ENCODE measurements at places on chromosomes 13 and 19.

GRCh38 chr13:73231471-73231870 lies 172.7 kb downstream of the KLF5 start:
- no peak for DNase-seq

DNA sequence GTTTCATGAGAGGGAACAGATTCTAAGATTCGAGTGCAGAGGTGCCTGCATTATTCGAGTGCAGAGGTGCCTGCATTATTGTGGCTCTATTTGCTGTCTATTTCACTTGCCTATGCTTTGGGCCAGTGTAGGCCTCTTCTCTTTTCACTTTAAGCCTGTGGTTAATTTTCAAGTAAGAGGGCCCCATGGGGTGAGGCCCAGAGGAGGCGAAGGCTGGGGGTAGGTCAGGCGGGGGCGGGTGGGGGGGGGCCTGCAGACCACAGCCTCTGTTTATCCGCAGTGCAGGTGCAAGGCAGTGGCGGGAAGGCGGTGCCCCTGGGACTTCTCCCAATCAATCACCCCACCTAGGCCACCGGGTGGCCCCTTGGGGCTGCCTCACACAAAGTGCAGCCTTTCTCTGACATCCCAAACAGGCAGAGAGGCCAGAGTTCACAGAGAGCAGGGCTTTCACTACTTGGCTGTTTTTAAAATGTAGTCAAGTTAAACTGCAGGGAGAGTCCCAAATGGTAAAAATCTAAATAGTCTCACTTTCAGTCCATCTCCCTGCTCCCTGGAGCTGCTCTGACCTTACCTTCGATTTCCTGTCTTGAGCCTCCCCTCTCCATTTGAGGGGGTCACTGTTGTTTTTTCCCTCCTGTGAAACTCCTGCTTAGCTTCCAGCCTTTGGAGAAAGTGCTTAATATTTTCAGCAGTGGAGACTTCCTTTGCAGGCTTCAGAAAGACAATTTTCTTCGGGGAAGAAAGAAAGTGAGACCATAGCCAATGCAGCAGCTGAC lies 249.0 kb downstream of the DLEU7 start:
- no peak for DNase-seq

- DNase-seq: peak; percentile 75
Measured at GRCh38 chr19:48588670-48589401, 17.7 kb upstream of the SPACA4 start.

DNA sequence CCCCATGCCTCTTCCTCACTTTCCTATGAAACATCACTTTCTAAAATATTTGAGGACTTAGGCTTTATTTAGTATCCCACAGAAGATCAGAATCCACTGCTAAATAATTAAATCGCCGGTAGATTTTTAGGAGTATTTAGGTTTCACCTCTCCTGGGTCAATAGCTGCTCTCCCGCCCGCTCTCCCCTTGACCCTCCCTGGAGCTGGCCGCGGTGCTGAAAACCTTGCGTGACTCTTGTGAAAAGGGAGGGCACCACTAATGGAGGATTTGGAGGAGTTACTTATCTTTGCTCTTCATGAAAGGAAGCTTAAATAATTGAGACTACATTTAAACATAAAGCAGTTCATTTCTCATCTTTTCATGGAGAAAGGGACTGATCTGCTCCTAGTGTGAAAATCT lies 14.1 kb downstream of the POU4F1 start:
- DNase-seq: no peak

DNA sequence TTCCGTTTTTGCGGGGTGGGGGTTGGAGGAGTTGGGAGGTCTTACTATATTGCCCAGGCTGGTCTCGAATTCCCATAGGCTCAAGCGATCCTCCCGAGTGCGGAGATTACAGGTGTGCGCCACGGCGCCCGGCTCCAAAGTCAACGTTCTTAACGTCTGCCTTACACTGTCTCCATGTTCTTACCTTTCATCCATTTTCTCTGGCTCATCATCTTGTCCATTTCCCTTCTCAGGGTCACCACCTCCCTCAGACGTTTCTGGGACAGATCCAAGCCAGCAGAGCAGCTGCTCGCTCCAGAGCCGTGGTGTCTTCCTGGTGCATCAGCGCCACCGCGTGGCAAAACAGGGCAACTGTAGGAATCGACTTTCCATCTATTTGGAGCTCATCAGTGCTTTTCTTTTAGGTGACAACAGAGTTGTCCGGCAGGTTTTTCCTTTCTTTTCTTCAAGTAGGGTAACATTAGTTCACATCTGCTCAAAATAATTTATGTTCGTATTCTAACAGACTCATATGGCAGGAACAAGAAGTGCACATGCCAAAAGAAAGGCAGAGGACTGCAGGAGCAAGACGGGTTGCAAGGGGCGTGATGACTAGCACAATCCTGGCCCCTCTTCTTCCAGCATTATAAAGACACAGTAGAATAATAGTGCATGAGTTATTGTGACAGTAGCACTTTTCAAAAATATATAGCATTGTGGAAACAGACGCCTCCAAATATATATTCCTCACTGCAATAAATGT lies 103.1 kb upstream of the ABCC4 start:
- peak; percentile 87 for DNase-seq

DNA sequence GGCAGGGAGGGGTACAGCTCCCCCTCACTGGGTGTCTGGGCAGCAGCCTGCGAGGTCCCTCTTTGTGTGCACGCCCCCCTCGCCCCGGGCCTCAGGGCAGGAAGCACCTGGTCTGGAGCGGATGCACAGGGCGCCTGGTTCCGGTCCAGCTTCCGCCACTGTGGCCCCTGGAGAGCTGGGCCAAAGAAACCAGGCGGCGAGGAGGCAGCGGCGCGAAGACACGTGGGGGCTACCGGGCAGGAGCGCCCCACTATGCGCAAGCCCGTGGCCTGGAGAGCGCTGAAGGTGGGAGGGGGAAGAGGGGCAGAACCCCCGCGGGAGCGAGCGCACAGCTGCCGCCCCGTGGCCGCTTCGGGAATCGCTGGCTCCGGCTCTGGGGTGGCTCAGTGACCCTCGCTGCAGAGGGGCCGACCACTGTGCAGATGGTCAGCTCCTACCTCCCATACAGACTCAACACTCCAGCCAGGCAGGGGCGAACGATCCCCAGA lies 1.7 kb upstream of the LYL1 start:
- peak; percentile 49 for DNase-seq

GRCh38 chr13:54194233-54195024 lies 1165.8 kb downstream of the OLFM4 start:
- DNase-seq: no peak

GRCh38 chr13:35672611-35673010 lies 196.1 kb upstream of the MAB21L1 start:
- DNase-seq: no peak

GRCh38 chr13:75968103-75968838 lies 332.1 kb downstream of the LMO7 start:
- no peak for DNase-seq

- DNase-seq: no peak
Measured at GRCh38 chr19:1157931-1158884, 15.9 kb downstream of the SBNO2 start.

- no peak for DNase-seq
Measured at GRCh38 chr19:3465552-3465951, 14.8 kb downstream of the SMIM24 start.

GRCh38 chr19:46878613-46879375 lies 18.0 kb downstream of the ARHGAP35 start:
- DNase-seq: no peak

- no peak for DNase-seq
Measured at GRCh38 chr19:3966051-3967017, 4.6 kb downstream of the DAPK3 start.

DNA sequence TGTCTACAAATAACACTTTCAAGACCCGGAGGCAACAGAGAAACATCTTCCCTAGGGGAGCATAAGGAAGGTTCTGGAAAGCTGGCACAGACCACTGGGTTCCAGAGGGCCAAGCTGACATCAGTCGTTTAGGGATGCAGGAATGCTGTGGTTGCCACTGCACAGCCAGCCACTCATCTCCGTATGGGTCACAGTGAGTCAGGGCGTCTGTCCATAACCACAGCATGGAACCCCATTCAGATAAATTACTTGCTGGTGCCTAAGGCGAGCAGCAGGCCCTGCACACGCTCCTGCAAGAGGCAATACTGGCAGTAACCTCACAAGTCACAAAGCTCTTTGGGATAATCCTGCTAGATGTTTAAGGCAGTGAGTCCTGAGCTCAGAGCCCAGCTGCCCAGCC lies 140.9 kb upstream of the UBL3 start:
- DNase-seq: no peak

DNA sequence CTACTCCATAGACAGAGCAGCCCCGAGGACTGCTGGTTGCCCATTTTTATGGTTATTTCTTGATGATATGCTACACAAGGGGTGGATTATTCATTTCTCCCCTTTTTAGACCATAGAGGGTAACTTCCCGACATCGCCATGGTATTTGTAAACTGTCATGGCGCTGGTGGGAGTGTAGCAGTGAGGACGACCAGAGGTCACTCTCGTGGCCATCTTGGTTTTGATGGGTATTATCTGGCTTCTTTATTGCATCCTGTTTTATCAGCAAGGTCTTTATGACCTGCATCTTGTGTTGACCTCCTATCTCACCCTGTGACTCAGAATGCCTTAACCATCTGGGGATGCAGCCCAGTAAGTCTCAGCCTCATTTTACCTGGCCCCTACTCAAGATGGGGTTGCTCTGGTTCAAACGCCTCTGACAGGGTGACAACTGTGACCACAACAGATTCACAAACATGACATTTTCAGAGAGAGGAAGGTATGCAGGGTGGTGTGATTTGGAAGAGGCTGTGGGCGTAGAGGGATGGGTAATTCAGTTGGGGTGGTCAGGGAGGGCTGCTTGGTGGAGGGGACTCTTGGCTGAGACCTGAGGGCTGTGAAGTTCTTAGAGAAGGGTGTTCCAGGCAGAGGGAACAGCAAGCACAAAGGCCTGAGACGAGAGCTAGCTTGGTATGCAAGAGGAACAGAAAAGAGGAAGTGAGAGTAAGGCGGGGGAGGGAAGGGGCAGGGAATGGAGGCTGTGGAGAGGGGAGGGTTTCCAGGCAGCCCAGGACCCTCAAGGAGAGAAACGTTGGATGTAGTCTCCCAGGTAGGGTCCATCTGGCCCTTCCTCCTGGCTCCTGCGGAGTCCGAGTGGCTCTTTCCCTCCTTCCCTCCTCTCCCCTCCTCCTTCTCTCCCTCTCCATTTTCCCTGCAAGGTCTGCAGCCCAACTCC lies 23.5 kb downstream of the FAM187B start:
- no peak for DNase-seq

GRCh38 chr19:39765091-39766076 lies 13.3 kb upstream of the LEUTX start:
- DNase-seq: peak; percentile 2

GRCh38 chr13:110444226-110444653 lies 117.3 kb downstream of the RAB20 start:
- no peak for DNase-seq

DNA sequence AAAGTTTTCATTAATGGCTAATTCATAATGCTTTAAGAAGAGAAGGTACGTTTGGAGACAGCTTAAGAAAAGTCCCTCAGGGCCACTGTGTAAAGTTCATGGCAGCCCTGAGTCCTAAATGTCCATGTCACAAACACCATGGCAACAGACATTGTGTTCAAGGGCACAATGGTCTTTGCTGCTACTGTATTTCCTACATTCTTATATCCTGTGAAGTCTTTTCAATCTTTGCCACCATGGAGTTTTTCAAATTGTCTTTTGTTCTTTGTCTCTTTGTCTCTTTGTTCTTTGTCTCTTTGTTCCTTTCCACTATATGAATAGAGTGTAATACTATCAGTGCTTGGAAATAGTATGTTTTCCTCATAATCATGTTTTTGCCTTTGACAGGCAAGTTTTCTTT lies 178.8 kb downstream of the VWA8 start:
- DNase-seq: peak; percentile 61

DNA sequence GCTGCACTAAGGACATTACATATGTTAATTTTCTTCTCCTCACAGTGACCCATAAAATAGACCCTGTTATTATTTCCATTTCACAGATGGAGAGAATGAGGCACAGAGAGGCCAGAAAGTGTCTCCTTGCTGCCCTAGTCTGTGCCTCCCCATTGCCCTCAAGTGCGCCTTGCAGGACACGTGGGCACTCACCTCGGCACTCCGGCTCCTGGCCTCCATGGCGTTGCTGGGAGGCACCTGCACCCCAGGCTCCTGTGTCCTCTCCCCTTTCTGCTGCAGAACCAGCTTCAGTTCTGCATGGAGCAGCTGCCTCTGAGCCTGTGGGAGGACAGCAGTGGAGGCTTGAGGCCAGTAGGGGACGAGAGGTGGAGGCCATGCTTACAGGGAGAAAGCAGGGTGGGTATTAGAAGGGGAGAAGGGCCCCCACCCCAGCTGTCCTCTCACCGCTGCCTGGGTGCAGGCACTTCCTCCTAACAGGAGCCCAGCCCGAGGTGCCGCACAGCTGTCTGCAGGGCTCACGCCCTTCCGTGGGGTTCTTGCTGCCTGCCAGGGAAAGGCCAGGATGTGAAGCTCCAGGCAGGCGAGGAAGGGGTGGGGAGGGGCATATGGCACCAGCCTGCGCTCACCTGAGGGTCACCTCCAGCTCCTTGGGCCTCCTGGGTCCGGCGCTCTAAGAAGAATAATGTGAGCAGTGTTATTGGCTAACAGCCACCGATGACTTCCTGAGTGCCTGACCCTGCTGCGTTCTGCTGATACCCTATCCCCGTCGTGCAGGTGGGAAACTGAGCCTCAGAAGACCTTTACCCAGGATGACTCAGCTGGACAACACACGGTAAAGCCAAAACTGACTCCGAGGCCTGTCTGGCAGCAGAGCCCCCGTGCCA lies 5.2 kb downstream of the PRX start:
- DNase-seq: no peak

DNA sequence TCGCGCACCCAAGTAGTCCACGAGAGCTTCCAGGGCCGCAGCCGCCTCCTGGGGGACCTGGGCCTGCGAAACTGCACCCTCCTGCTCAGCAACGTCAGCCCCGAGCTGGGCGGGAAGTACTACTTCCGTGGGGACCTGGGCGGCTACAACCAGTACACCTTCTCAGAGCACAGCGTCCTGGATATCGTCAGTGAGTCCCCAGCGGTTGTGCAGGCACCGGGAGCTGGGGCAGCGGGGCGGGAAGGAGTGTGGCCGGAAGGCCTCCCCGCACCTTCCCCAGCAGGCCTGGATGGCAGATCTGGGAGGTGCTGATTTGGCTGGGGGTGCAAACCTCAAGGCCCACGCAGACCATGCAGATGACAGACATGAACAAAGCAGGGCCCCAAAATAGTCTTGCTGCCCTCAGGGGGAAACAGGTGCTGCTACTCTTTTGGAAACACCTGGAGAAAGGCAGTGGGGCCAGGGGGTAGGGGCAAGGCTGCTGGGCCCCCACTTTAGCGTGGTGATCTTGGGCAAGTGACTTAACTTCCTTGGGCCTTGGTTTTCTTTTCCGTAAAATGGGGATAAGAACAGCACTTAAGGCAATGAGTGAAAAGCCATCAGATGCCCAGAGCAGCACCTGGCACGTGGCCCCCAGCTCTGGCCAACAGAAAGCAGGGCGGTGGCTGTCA lies 4.0 kb downstream of the MAG start:
- DNase-seq: no peak

GRCh38 chr19:6358003-6358402 lies 3.3 kb upstream of the CLPP start:
- no peak for DNase-seq

GRCh38 chr19:28436320-28436719 lies 776.6 kb downstream of the UQCRFS1 start:
- no peak for DNase-seq

GRCh38 chr19:54435551-54436016 lies 13.4 kb upstream of the LENG8 start:
- DNase-seq: no peak

- no peak for DNase-seq
Measured at GRCh38 chr13:65985612-65986011, 1244.5 kb downstream of the PCDH9 start.

GRCh38 chr19:4933528-4933927 lies 24.2 kb downstream of the UHRF1 start:
- DNase-seq: peak; percentile 22

All from midbrain (tissue), 1 donor.